Fibroblast of the aortic adventitia (primary cell): ENCODE measurements at places on chromosomes 4 and X.
A peak's percentile ranks its signal among the peaks of the same experiment; 100 is the strongest.

DNA sequence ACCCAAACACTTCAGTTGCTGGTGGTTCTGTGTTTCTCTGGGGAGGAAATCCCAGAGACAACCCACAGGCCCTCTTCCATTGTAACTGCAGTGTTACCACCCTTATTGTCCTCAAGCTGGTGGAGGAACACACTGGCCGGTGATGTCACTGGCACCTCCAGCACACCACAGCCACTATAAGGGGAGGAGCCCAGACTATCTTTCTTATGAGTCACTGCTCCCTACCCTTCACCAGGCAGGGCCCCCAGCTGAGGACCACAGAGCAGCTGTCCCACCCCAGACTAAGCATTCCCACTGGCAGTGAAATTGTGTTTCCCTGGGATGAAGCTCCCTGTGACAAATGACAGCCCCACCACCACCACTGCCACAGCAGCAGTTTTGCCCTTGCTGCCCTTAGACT is 171.8 kb upstream of the FGF16 start:
- no peak for DNase-seq

DNA sequence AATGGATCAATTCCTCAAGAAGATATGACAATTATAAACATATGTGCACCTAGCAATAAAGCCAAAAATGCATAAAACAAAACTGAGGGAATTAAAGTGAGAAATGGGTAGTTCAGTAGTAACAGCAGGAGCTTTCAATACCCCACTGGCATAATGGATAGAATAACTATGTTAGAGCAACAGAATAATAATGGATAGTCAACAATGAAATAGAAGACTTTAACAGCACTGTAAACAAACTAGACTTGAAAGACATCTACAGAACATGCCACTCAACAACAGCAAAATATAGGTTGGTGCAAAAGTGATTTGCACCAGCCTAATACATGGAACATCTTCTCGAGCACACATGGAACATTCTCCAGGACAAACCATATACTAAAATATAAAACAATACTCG is 20.0 kb upstream of the MBNL3 start:
- DNase-seq = no peak

GRCh38 chr4:110411574-110412011 is 64.4 kb upstream of the ENPEP start:
- DNase-seq = no peak

DNA sequence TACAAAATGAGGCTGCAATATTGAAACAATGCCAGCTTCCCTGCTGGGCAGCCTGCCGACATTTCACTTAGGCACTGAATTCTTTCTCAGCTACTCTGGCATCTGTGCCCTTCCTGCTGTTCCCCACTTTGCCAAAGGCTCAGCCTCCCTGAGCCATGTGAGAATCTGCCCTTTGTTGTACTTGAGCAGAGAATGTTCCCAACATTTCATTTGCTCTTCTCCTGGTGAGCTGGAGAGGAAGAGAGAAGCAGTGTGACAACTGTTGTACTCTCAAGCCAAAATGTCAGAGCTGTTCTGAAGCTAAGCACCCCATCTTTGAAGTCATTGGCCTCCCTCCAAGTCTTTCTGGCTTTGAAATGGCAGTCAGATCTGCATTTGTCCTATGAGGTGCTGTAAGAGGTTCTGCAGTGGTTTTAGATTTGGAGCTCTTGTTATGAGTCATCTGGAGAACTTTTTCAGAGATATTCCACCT is 32.5 kb downstream of the LANCL3 start:
- no peak for DNase-seq

GRCh38 chr4:16641971-16642370 is 256.5 kb downstream of the LDB2 start:
- peak; percentile 86 for DNase-seq

DNA sequence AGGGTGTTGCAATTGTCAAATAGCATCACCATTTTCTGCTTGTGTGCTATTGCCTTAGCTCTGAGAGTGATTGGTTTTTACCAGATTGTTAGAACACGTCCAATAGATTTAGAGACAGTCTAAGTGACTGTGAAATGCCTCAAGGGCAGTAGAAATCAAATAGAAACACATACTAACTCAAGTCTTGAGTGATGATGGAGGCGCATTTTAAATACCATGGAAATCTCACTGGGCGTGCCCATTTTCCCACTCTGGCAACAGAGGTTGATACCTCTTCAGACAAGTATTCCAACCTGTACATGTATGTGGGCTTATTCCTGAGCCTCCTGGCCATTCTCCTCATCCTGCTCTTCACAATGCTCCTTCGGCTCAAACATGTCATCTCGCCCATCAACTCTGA is 7.2 kb downstream of the SERTM2 start:
- no peak for DNase-seq

DNA sequence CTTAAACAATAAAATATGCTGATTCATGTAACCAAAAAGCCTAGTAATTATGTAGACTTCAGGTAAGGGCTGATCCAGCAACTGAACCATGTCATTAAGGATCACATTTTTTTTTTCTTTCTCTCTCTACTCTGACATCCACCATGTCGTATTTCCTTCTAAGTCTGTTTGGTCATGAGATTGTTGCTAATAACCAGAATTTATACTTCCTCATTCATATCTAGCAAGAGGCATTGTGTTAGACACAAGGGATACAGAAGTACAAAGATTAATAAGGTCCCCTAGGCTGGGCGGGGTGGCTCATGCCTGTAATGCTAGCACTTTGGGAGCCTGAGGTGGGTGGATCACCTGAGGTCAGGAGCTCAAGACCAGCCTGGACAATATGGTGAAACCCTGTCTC is 24.1 kb downstream of the PHEX start:
- no peak for DNase-seq

DNA sequence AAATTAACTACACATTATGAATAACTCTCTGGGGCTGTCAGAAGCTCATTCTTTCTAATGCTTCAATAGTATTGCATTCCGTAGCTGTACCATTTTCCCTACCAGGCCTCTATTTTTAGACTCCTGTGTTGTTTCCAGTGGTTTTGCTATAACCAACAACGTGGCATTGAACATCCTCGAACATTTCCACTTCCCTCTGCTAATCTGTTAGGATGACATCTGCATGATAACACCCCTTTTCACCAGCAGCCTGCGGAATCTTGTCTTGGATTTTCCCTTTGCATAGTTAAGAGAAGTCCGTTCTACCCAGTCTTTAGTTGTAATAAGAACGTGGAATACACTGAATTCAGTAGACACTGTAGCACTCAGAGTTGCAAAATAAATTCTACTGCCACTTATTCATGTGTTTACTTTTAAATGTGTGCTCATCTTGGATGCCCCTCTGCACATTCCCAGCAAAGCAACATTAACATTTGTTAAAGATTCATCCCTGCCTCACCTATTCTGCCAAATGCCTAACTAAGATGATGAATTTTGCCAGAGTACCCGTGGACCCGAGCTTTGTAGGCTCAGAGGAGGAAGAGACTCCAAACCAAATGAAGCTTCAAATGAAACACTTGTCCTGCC is 55.6 kb downstream of the SEL1L3 start:
- DNase-seq = no peak

DNA sequence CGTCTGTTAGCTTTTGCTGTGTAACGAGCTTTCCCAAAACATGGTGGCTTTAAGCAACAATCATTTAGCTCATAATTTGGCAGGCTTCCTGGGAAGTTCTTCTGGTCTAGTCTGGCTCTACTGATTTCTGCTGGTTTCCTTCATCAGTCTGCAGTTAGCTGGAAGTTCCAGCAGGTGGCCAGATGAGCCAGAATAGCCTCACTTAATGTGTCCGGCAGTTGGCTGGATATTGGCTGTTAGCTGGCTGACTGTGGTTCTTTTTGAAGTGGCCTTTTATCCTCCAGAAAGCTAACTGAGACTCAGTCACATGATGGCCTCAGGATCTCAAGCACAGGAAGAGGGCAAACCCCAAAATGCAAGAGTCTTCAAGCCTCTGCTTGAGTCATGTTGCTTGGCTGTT is 34.9 kb downstream of the FTHL17 start:
- DNase-seq = peak; percentile 31

- no peak for DNase-seq
Observed at GRCh38 chrX:53374923-53375322, 47.5 kb downstream of the SMC1A start.

DNA sequence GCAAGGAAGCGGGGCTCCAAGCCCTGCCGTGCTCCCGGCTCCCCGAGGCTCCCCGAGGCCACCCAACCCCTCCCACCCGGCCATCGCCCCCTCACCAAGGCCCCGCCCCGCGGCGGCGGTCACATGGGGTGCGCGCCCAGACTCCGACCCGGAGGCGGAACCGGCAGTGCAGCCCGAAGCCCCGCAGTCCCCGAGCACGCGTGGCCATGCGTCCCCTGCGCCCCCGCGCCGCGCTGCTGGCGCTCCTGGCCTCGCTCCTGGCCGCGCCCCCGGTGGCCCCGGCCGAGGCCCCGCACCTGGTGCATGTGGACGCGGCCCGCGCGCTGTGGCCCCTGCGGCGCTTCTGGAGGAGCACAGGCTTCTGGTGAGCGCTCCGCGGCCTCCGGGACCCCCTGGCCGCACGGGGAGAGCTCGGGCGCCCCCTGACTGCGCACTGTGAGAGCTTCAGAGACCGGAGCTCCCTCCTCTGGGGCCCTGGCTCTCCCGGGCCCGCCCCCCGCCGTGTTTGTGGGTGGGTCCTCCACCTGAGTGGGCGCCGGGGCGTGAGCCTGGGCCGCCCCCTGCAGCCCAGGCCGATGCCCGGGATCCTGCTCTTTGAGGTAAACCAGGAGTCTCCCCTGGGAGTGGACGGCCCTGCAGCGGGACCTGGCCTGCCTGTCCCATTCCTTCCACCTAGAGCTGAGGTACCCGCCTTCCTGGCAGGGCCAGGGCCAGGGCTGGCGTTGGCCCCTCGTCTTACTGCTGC is at the start of gene IDUA:
TSS of gene IDUA (plus strand) at position 166 of the 745 bp plus-strand sequence. CDS start at position 207, 41 bp downstream.
- peak; percentile 48 for DNase-seq

GRCh38 chrX:40245488-40246071 is 147.8 kb upstream of the BCOR start:
- DNase-seq = peak; percentile 71

GRCh38 chrX:132206259-132206658 is 13.0 kb downstream of the RAP2C start:
- peak; percentile 11 for DNase-seq

GRCh38 chrX:130083107-130083490 is 27.2 kb downstream of the ELF4 start:
- no peak for DNase-seq

DNA sequence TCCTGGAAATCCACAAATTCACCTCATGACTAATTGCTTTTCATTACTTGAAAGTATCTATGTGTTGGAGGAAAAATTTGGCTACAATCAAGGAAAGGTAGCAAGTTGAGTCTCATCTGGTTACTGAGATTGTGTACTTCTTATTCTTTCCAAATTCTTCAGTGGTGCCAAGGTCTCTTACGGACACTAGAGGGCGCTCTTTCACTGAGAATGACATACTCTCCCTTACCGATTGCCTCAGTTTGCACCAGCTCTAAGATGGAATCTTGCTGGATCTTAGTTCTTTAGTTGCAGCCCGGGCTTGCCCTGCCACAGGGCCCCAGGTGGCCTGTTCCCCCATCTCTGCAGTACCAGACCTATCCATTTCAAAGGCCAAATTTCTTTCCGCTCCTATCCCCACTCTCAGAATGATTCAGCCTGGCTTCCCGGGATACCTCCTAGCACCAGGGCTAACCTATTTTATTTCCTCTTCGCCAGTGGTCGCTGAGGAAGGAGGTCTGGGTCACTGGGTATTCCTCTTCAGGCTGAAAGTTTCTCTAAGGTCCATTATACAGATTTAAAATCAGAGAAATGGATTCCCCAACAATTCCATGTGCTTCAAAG is 24.6 kb upstream of the GPR50 start:
- peak; percentile 68 for DNase-seq

GRCh38 chr4:103451341-103451740 is 253.2 kb upstream of the CENPE start:
- no peak for DNase-seq

DNA sequence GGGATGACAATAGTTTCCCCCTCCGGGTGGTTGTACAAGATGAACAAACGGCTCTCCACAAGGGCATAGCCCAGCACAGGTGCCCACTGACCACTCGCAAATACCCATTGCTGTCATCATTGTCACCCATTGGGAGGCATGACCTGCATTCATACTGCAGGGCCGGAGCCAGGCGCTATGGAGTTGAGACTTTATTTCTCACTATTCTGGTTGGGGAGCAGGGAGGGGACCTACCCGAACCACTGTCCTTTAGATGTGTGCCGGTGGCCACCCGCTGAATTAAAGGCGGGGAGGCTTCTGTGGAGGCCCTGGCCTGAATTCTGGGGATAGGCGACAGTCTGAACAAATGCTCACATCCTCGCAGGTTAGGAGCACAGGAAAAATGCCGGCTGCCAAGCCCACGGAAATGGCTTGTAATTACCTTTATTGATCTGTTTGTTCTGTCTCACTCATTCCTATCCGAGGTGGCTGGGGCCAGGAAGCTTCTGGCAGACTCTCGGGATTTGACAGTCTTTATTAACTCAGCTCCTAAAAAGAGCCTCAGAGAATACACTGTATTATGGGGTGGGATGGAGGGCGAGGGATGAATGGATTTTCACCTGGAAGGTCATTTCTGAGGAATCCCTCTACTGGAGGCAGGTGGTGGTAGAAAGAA is 125.1 kb upstream of the PSAPL1 start:
- DNase-seq = no peak

DNA sequence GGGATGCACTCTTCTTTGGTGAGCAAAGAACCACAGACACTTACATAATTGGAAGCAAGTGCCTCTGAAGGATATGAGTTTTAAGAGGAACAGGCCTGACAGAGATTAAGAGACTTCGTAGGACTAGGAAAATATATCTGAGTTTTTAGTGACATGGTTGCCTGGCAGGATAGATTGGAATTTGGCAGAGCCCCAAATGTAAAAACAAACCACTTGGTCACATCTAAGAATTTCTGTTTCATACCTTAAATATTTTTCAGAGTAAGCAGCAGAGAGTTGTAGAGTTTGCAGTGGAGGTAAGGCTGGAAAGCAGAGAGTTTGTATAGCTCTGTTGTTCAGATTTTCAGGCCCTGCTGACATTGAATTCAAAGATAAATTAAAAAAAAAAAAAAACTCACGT is 150.1 kb upstream of the MAGEB2 start:
- peak; percentile 22 for DNase-seq

DNA sequence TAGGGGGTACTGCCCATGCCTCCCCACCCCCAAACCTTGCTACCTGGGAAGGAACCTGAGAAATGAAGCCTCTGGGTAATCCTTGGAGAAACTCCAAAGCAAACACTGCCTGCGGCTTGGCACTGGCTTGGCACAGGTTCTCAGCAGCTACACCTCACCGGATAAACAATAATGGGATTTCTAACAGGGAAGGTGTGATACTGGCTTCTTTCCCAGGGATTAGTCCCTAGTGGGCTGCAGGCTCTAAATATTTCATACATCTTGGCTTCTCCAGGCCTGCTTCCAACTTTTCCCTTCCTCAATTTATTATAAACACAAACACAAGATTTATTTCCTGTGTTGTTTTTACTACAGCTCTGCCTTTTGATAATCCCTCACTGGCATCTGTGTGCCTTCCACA is 12.5 kb downstream of the SEC24D start:
- DNase-seq = no peak

GRCh38 chrX:41887691-41888090 is 35.7 kb downstream of the CASK start:
- no peak for DNase-seq
